Hindlimb muscle (tissue), 1 donor: ENCODE measurements at places on chromosomes 5 and 9.

DNA sequence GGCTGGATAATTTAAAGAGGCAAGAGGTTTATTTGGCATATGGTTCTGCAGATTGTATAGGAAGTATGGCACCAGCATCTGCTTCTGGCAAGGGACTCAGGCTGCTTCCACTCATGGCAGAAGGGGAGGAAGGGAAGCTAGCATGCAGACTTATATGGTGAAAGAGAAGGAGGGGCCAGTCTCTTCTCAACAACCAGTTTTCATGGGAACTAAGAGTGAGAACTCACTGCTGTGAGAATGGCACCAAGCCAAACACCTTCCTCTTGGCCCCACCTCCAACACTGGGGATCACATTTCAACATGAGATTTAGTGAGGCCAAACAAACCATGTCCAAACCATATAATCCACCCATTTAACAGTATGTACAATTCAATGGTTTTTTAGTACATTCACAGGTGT lies 113.3 kb upstream of the SHB start:
- DNase-seq = no peak

GRCh38 chr5:129382921-129383672 lies 77.0 kb upstream of the ADAMTS19 start:
- no peak for DNase-seq

DNA sequence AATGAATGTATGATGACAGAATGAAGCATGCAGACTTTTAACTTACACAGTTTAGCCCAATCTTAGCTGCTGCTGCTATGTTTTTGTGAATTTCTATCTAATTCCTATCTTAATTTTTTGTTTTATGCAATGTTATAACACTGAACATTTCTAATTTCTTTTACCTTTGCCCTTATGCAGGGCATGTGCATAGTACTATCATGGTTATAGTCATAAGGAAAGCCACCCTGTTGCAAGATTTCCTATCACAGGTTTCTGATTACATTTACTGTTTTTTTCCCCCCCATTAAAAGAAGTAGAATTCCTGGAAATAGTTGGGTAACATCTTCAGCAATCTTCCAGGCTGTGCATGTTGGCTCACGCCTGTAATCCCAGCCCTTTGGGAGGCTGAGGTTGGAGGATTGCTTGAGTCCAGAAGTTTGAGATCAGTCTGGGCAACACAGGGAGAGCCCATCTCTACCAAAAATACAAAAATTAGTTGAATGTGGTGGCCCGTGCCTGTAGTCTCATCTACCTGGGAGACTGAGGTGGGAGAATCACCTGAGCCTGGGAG lies 164.4 kb downstream of the KDM4C start:
- no peak for DNase-seq

- DNase-seq = no peak
These were observed 35.6 kb downstream of the WWC1 start for GRCh38 chr5:168327019-168327421.

GRCh38 chr9:134283111-134283515 lies 43.1 kb upstream of the RXRA start:
- peak; percentile 88 for DNase-seq

GRCh38 chr5:10323588-10324488 lies 16.1 kb upstream of the CMBL start:
- no peak for DNase-seq

DNA sequence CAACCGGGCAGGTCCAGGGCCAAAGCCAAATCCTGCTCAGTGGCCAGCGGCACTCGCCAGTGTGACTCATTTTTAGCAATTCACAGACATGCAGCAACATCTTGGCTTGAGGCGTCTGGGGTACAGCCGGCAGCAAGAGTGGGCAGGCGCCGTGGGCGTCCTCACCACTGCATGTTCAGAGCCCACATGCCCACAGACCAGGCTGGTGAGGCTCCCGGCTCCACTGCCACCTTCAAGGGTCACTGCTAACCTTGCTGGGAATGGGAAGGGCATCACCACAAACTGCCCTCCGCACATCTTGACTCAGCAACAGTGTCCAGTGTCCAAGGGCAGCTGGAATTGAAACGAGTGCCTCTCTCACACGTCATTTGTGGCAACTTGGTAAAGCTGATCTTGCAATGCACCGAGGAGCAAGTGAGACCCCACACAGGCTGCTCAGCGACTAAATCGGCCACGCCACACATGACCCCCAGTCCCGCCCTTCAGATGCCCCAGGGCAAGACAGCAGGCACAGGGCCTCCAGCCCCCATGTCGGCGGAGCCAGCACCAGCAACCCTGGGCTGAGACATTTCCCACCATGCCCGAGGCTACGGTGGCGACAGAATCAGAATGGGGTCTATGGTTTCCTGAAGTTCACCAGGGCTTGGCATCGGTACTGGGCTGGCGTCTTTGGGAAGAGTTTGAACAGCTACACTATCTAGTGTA lies 140.3 kb downstream of the ROR2 start:
- DNase-seq = no peak

DNA sequence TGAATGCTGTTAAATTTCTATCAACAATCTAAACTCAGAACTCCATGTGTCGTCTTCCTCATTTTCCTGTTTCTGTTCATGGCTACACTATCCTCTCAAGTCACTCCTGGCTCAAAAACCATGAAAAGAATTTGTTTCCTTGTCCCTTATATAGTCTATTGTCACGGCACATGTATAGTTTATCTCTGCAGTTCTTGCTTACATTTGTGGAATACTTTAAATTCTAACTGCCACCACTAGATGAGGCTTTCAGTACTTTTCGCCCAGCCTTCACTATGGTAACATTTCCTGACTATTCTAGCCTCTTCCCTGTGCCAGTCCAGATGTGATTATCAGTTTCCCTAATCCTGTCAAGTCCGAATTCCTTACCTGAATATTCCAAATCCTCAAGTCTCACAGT lies 34.6 kb downstream of the PKD2L2 start:
- DNase-seq = no peak

DNA sequence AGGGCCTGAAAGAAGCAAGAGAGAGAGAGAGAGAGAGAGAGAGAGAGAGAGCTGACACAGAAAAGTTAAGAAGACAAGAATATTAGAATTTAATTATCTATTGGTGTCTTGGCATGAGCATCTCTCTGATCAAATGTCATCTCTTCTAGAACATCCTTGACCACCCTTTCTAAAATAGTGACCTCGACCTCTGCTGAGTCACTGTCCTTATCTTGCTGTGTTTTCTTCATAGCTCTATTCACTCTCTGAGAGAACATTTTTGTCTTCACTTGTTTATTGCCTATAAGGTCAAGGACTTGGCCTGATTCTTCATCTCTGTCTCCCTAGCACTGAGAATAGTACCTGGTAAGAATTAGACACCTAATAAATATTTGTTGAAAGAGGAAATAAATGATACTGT lies 383.8 kb upstream of the RPS23 start:
- DNase-seq = no peak

DNA sequence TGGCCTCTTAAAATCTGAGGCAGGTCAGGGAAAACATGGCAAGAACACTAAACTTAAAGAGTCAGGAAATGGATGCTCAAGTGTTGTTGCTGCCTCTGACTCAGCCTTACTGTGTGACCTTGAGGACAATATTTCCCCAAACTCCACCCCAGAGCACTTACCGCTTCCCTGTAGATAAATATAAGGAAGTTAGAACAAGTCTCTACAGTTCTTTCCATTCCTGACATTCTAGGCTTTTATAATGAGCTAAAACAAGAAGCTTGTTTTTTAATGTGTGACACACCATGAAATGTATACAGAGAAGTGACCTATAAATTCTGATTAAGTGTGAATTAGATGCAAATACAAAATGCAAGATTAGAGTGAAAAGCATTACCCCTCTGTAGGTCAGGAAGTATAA lies 129.3 kb downstream of the GRIA1 start:
- DNase-seq = no peak

DNA sequence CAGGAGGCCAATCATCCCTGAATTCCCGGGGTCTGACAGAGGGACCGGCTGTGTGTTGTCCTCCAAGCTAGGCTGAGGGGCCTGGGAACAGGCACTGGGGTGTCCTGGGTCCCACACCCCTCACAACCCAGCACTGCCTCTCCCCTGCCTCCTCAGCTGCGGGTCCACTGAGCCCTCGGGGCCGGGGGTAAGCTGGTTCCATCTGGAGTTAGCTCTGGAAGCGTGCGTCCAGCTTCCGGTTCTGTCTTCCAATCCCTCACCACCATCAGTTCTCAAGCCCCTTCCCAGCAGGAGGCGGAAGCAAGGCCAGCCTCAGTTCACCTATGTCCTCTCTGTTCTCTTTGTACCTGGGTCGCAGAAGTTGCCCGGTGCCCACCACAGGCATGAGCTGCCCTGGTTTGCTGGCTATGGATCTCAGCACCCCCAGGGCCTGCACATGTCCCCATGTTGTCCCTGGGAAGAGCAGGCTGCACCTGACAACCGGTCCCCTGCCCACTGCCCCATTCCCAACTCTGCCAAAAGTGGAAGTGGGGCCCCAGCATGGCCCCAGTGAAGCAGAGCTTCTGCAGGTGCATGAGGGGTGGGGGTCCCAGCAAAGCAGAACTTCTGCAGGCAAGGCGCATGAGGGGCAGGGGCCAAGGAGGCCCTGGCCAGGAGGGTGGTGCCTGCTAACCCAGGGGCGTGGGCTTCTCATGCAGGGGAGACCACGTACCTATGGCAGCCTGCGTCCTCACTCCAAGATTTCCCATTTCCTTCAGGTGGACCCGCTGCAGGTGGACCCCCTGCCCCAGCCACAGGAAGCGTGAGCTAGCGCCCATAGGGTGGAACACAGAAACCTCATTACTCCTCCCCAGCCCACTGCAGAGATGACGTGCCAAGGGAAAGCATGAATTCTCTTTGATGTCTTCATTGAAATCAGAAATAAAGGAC lies 111.9 kb downstream of the ZNF354C start:
- no peak for DNase-seq

DNA sequence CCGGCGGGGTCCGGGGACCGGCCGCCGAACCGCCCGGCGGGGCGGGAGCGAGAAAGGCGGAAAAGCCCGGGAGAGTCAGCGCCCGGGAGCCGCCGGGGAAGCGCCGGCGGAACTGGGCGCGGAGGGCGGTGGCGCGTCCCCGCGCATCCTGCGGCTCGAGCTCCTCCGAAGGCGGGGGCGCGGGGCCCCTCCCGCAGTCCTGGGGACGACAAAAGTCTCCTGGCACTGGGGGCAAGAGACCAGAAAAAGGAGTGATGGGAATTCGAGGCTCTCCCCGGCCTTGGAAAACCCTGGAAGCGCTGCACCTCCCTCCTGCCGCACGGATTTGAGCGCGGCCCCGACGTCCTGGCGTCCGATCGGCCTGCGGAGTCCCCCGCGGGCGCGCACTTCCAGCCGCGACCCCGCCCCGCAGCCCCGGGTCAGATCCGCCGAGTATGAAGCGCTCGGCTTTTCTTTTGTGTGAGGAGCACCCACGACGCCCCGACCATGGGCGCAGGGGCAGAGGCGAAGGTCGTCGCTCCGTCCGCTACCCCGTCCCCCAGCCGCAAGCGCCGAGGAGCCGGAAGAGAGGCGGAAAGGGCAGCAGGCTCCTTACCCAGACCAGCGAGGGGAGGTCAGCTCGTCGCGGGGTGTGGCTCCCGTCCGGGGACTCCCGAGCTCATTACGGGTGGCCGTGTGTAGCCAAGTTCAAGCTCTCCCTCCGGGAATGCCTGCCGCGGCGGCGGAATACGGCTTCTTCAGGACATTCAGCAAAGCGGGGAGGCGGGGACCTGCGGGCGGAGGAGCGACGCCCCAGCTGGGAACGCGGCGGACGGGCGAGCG lies at the start of gene EPB41L4A:
Gene EPB41L4A, minus strand, starts transcription at position 114 of the 822 bp plus-strand sequence. CDS start 238 bp downstream, outside the sequence.
- peak; percentile 43 for DNase-seq

DNA sequence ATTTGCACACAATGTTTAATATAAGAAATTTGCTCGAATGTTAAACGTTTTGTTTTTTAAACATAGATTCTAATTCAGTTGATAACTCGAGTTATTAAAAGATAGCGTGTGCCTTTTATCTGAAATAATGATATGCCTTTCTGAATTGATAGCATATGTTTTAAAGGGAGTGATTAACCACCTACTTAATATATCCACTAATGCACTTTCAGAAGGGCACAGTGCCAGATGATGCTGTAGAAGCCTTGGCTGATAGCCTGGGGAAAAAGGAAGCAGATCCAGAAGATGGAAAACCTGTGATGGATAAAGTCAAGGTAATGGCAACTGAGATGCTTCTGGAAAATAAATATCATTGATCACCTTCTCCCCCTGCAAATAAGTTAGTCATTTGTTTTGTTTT lies 53.9 kb downstream of the ERAP1 start:
- DNase-seq = no peak

- no peak for DNase-seq
These were observed 43.4 kb downstream of the PPP1R2B start for GRCh38 chr5:156893517-156893916.

DNA sequence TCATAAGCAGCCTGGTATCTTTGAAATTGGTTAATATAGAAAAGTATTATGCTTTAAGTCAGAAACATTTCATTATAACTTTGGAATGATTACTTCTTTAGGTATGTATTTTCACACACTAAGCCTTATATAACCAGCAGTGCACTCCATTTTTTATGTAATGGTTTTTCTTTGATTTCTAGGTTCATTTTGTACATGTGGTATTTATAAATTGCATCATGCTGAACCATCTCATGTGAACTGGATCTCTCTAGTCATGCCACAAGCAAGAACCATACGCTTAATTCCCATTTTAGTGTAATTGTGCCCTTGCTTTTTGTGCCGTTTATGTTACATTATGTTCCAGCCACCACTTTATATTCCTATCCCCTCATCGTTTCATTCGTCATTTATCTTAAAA lies 38.6 kb upstream of the SRP19 start:
- no peak for DNase-seq

GRCh38 chr9:123406691-123407216 lies 50.8 kb downstream of the CRB2 start:
- DNase-seq = no peak
